T-cell (primary cell): ENCODE measurements at places on chromosomes 3 and 15. TPM values are rescaled to one million over a fixed set of nuclear protein-coding genes. Genes with fewer than 3 reads are reported as not detected.
A peak's percentile ranks its signal among the peaks of the same experiment; 100 is the strongest.

DNA sequence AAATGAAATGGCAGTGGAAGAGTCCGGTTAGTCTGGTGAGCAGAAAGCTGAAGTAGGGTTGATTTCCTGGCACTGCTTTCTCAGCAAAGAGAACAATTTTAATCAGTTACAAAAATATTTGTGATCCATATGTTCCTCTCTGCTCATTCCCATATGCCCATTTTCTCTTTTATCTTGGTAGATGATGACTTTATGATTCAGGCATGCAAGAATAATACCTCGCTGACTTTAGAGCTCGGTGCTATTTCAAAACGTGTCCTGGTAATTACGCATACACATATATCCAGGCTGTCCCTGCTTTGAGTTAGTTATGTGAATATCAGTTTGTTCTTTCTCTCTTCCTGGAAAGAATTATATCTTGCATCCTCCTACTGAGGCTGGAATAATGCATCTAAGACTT, 38.5 kb downstream of the ARPP21 start:
- no peak overlapping the region for H3K4me3 ChIP-seq
- no peaks in the 10 kb centered on the region for H3K4me1 ChIP-seq
- no peaks in the 10 kb centered on the region for H3K36me3 ChIP-seq
- no peak overlapping the region for H3K27ac ChIP-seq

DNA sequence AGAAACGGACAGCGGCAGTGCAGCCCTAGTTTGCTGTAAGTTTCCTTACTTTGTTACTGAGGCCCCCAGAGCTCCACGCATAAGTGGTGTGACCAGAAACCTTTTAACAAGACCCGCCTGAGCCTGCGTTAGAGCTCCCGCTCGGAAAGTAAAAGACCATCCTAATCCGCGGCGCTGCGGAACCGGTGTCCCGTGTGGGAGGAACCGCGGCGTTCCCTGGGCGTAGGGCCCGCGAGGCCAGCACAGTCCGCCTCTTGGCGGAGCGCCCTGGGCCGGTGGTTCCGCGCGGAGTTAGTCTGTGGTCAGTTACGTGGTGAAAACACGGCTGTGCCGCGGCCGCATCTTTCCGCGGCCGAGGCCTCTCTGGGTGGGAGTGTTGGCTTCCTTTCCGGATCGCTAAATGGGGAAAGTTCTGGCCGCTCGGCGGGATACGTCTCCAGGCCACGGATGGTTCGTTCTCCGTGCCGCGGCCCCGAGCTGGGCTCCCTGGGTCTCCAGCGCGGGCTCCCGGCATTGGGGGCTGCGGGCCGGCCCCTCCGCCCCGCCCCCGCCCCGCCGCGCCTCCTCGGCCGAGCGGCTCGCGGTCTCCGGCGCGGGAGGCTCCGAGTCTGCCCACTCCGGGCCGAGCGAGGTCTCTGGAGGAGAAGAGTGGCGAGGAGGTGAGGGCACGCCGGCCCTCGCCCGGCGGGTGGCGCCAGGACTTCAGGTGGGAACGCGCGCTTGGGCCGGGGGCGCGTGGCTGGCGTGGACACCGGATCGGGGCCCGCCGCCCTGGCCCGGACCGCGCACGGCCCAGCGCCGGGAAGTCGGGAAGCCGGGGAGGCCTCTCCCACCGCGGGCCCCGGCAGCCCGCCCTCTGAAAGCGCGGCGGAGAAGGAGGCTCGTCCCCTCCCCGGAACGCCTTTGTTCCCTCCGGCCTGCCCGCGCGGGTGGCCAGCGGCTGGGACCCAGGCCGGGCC, 754 bp downstream of the B3GNT5 start:
- peak overlapping the region; percentile 54 for H3K4me3 ChIP-seq
- H3K4me1 ChIP-seq, result peaks cover 12% of the 10 kb centered on the region
- H3K36me3 ChIP-seq, result no peaks in the 10 kb centered on the region

DNA sequence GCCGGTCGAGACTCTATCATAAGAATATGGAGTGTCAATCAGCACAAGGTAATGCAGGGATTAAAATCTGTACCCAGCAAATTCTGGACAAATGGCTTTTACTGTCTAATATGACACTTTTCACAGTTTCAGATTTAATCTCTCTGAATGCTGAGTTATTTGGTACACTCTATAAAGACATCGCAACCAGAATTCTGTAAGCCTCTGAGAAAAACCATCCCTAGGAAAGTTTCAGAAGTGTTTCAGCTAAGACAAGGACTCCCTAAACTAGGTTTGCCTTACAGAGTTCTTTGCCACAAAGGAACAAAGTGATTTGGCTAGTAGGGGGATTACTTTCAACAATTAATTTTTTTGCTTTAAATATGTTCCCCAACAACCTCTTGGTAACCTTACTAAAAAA, 11.3 kb downstream of the WDR48 start:
- no peak overlapping the region for H3K27ac ChIP-seq
- peaks cover 37% of the 10 kb centered on the region for H3K36me3 ChIP-seq
- H3K4me1 ChIP-seq, result no peaks in the 10 kb centered on the region
- DNase-seq, result no peak
- H3K27me3 ChIP-seq, result no peaks in the 10 kb centered on the region

- H3K36me3 ChIP-seq, result no peaks in the 10 kb centered on the region
- H3K4me3 ChIP-seq, result no peak overlapping the region
- H3K4me1 ChIP-seq, result no peaks in the 10 kb centered on the region
- H3K27ac ChIP-seq, result no peak overlapping the region
- no peak for DNase-seq
- no peaks in the 10 kb centered on the region for H3K27me3 ChIP-seq
Observed at GRCh38 chr3:156533205-156533604, 21.7 kb downstream of the SSR3 start.

DNA sequence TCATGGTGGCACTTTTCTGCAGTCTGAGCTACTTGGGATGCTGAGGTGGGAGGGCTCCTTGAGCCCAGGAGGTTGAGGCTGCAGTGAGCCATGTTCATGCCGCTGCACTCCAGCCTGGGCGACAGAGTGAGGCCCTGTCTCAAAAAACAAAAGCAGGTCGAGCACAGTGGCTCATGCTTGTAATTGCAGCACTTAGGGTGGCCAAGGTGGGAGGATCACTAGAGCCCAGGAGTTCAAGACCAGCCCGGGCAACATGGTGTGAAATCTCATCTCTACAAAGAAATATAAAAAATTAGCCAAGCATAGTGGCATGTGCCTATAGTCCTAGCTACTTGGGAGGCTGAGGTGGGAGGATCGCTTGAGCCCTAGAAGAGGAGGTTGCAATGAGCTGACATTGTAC, 10.0 kb downstream of the UBAP1L start:
- no peak for DNase-seq
- no peaks in the 10 kb centered on the region for H3K27me3 ChIP-seq
- peaks cover 21% of the 10 kb centered on the region for H3K36me3 ChIP-seq
- H3K27ac ChIP-seq, result no peak overlapping the region
- no peak overlapping the region for H3K4me3 ChIP-seq

The LEKR1 gene
- total RNA-seq, result 2.8 TPM

GRCh38 chr3:123072152-123072551, 5.3 kb downstream of the PDIA5 start:
- DNase-seq, result no peak
- H3K4me1 ChIP-seq, result peaks cover 3% of the 10 kb centered on the region
- H3K36me3 ChIP-seq, result no peaks in the 10 kb centered on the region
- no peaks in the 10 kb centered on the region for H3K27me3 ChIP-seq

DNA sequence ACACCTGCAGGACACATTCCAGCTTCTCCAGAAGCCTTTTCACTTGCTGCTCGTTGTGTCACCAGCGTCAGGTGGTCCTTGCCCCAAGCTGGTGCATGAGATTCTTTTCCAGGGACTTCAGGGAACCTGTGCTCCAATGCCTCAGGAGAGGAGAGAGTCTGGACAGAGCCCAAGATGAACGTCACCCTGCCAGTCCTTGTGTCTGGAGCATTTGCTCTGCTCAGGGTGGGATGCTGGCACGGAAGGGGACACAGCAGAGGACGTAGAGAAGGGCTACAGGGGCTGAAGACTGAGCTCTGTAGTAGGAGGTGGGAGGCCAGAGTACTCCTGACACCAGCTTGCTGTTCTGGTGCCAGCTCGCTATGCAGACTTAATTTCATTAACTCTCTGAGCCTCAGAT, 262.1 kb downstream of the XXYLT1 start:
- no peak for DNase-seq
- H3K27me3 ChIP-seq, result no peaks in the 10 kb centered on the region
- H3K4me3 ChIP-seq, result no peak overlapping the region

DNA sequence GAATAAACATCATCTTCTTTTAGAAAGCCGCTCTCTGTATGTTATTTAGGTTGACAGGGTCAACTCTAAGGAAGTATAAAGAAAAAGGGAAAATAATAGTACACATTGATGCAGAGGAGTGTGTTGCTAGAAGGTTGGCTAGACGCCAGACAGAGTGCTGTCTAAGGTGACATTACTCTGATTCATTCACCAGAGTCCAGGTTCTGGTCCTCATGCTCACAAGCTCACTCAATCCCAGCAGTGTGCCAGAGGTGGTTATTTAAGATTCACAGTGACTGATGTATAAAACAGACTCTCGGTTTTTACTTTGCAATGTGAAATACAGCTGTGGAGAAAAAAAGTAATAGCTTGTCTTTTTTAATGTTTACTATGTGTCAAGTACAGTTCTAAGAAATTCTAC, 1.7 kb downstream of the CFAP44 start:
- H3K4me1 ChIP-seq, result peaks cover 3% of the 10 kb centered on the region
- no peak for DNase-seq
- H3K36me3 ChIP-seq, result no peaks in the 10 kb centered on the region
- H3K27ac ChIP-seq, result no peak overlapping the region

GRCh38 chr15:53976844-53977392, 1.3 kb upstream of the UNC13C start:
- no peak overlapping the region for H3K4me3 ChIP-seq
- H3K36me3 ChIP-seq, result no peaks in the 10 kb centered on the region
- no peak for DNase-seq
- H3K27me3 ChIP-seq, result peaks cover 5% of the 10 kb centered on the region
- H3K4me1 ChIP-seq, result no peaks in the 10 kb centered on the region
- no peak overlapping the region for H3K27ac ChIP-seq

- H3K36me3 ChIP-seq, result no peaks in the 10 kb centered on the region
- no peak for DNase-seq
- no peak overlapping the region for H3K4me3 ChIP-seq
- peaks cover 4% of the 10 kb centered on the region for H3K4me1 ChIP-seq
- no peak overlapping the region for H3K27ac ChIP-seq
Observed at GRCh38 chr3:42991341-42992315, 12.5 kb downstream of the GASK1A start.

DNA sequence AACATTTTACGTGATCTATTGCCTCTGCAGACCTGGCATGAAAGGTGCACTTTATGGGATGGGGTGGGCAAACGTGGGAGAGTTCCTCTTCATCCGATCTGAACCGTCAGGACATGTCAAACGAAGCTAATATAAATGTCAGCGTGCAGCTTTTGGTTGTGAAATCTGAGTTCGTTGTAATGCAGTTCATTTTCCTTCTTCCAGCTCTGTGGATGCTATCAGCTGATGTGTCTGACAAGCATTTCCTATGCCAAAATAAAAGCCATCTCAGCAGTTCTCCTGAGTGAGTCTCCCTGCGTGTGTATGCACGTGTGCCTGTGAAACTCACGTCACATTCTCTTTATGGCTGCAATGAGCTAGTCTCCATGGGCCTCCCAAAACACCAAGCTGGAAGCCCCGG, 512.3 kb downstream of the MCTP2 start:
- no peak for DNase-seq
- H3K4me1 ChIP-seq, result no peaks in the 10 kb centered on the region
- H3K4me3 ChIP-seq, result no peak overlapping the region
- no peaks in the 10 kb centered on the region for H3K36me3 ChIP-seq

DNA sequence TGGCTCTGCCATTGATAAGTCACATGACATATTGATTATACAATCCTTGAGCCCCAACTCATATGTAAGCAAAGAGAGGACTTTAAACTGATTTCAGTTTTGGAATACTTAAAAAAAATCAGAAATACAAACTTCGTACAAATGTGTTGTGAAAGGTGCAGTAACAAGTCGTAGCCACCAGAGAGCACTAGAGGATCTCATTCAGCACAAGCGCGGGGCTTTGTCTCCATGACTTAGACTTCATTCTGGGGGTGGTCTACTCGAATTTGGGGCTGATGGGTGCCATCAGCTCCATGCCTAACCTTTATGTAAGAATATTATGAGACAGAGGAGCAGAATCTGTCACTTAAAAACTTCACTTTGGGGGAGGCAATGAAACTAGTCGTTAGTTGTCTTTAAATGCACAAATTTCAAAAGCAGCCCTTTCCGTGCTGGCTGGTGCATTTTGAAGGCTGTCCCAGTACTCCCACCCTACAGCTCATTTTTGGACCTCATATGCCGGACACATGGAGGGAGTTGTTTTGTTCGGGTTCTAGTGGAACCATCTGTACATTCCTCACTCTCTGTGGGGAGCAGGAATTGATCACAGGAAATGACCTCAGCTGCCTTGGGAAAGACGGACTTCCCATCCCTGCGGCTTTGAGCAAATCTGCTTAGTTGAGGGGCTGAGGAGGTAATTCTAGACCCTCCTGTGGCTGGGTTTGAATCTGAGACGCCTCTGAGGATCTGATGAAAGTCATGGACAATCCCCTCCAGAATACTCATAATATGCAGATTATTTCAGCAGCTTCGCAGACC, 27.5 kb upstream of the MASP1 start:
- peaks cover 2% of the 10 kb centered on the region for H3K27me3 ChIP-seq
- no peak overlapping the region for H3K4me3 ChIP-seq
- DNase-seq, result peak; percentile 23
- peaks cover 12% of the 10 kb centered on the region for H3K4me1 ChIP-seq

DNA sequence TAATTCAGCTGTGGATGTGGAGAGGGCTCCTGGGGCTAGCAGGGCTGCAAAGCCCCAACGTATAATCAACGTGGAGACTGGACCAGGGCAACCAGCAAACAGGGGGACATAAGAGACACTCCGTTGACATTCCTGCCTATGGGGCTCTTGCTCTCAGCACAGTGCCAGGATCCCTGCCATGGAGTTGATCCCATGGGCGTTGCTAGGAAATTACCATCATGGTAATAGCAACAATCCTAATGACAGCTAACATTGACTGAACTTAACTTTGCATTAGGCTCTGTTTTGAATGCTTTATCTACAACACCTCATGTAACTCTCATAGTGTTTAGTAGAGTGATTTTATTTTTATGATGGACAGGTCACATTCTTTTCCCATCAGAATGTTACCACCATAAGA, 16.9 kb downstream of the GASK1A start:
- DNase-seq, result no peak
- H3K27me3 ChIP-seq, result peaks cover 9% of the 10 kb centered on the region
- no peaks in the 10 kb centered on the region for H3K4me1 ChIP-seq
- H3K27ac ChIP-seq, result no peak overlapping the region
- H3K36me3 ChIP-seq, result no peaks in the 10 kb centered on the region
